ENCODE measurements at places on chromosomes 2 and 18.

DNA sequence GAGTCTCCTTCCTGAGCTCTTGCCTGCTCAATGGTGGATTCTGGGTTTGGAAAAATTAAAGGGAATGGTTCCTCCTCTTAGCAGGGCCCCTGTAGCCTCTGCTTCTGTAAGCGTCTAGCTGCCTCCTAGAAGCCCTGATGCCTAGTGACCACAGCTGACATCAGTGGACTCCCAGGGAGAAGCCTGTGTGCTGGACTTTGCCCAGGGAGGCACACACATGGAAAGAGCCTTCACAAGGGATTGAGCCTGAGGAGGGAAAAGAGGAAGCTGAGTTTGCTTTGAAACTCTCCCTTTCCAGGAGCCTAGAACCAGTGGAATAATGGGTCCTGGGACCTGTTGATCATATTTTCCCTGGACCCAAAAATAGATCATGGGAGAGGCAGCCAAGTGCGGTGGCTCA, 1.4 kb upstream of the CFAP65 start:
- DNase-seq: no peak

GRCh38 chr2:8151888-8152287, 530.0 kb upstream of the ID2 start:
- no peak for DNase-seq

- DNase-seq: no peak
These were observed 85.9 kb downstream of the MTCL1 start for GRCh38 chr18:8791171-8791651.

DNA sequence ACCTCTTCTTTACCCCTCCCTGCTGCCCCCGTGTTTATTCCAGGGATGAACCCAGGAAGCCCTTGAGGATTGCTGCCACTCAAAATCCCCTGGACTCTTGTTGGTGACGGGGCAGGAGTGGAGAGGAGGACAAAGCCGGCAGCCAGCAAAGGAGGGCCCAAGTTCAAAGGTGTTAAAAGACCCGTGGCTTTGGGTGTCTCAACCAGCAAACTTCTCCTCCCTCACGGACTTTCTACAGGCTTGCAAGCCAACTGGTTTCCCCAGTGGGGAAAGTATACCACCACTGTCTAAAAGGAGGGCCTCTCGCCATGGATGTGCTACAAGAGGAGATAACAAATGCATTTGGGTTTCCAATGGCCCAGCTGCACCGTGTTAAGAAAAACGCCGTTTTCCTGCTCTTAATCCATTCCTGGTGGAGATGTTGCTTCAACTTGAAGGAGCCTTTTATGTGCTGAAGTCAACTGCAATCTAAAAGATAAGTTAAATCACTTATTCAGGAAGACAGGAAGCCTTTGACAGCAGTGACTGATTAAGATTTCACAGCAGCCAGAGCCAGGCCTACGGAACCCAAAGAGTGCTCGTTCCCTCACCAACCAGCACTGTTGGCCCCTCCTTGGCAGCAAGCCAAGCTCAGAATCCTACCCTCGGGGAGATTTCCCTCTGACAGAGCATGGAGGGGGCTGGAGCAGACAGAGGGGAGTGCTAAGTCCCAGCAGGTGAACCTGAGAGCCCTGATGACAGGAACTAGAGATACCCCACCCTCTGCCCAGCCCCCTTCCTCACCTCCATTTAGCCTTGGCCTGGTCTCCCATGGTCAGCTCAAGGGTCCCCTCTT, 57.8 kb downstream of the ZBTB7C start:
- no peak for DNase-seq

- DNase-seq: no peak
These were observed 39.7 kb downstream of the MDH1 start for GRCh38 chr2:63628403-63628942.

DNA sequence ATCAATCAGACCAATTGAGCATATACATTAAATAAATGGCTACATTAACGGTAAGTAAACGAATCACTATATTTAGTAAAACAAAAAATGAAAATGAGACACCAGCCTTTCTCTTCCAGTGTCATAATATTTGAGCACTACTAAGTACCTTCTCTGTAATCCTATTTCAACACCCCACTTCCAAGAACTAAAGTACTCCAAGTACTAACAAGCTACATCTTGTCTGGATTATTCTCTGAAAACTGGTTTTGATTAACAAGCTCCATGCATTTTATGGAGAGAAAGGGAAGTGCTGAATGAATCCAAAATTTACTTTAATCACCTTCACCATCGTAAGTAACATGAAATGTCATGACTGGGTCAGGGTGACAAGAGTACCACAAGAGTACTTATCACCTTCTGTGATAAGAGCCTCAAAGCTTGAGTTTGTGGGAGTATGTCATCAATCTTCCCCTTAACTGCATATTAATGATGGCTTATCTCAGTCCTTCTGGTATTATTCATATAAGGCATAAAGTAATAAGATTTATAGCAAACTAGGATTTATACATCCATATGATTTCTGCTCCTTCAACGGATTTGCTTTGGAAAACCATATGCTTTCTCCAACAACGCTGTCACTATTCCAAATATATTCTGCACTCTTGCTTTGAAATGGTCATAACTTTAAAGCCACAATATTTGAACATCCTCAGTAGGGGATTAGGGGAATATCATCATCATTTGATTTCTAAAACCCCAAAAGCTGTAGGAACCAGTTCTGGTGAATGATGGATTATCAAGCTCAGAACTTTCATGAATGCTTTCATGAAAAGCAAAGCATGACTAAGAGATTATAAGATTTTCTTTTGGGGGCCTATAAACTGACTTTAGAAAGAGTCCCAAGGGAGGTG, 127.0 kb downstream of the ANTXR1 start:
- no peak for DNase-seq

DNA sequence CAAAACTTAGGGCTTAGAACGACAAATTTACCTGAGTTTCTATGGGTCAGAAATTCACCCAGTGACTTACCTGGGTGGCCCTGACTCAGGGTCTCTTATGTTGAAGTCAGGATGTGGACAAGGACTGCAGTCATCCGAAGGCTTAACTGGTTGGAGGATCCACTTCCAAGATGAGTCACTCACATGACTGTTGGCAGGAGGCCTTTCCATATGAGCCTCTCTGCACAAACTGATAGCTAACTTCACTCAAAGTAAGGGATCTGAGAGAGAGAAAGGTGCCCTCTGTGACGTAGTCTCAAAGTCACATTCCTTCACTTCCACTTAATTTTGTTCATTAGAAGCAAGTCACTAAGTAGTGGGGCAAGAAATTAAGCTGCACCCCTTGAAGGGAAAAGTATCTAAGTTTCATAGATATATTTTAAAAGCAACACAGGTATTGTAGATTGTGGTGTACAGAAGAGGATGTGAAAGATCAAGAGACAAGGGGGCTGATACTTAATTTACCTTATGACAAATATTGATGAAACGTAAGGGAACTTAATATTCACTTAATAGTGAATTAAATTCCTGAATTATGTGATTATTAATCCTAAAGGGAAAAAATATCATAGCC, 48.4 kb downstream of the TANK start:
- DNase-seq: no peak

DNA sequence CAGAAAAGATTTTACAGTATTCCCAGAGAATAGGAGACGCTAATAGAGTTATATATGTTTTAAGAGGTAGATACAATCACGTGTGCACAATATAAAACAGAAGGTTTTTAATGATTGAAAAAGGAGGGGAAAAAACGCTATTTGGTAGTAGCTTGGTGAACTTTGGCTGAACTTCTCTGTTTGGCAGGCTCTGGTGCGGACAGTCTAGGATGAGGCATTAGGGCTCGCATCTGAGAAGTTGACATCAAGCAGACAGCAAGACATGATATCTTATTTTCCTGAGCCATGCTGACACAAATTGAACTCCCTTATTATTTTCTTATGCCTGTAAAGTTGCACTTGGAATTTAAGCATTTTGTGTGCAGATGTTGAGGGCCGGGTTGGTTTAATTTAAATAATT, 176.6 kb downstream of the EN1 start:
- DNase-seq: no peak

GRCh38 chr2:85719609-85720240, 25.6 kb downstream of the GNLY start:
- no peak for DNase-seq

GRCh38 chr18:58605027-58606020, 23.6 kb downstream of the ALPK2 start:
- no peak for DNase-seq

GRCh38 chr2:226295681-226296080, 503.9 kb downstream of the IRS1 start:
- no peak for DNase-seq

DNA sequence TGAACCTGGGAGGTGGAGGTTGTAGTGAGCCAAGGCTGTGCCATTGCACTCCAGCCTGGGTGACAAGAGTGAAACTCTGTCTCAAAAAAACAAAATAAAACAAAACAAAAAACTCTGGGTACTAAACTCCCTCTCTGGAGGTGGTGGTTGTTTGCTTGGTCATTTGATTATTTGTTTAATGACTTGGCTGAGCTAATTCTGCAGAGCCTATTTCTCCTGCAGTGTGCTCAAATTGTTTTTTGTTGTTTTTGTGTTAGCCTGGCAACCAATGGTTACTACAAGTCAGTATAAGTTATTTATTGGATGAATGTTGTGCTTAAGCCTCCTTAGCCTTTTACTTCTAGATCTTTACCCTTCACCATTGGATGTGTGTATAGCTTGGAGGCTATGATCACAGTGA, 387.5 kb downstream of the ADCYAP1 start:
- DNase-seq: no peak

All from KBM-7 (cell line).